ENCODE measurements at places on chromosomes 6 and 20.

DNA sequence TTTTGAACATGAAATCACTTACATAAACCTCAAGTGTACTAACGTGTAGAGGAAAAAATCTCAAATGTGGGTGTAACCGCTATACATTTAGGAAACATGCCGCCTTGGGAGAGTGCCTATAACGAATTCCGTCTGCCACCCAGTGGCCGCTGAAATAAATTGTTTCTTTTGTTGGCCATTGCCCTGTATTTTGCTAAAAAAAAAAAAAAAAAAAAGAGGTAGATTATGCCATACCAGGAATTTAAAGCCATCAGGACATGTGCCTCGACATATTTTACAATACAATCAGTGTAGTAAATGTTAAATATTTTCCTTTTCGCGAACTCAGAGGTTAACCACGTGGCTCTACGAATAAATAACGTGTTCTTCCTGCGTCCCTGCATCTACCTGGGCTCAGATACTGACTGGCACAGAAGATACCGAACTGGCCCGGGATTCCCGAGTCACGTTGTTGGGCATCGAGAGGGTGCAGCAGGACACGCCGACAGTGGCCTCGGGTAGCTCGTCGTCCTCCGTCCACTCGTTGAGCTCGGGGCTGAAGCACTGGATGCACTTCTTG, 14.3 kb downstream of the KLHL31 start:
- peak; percentile 21 for DNase-seq

DNA sequence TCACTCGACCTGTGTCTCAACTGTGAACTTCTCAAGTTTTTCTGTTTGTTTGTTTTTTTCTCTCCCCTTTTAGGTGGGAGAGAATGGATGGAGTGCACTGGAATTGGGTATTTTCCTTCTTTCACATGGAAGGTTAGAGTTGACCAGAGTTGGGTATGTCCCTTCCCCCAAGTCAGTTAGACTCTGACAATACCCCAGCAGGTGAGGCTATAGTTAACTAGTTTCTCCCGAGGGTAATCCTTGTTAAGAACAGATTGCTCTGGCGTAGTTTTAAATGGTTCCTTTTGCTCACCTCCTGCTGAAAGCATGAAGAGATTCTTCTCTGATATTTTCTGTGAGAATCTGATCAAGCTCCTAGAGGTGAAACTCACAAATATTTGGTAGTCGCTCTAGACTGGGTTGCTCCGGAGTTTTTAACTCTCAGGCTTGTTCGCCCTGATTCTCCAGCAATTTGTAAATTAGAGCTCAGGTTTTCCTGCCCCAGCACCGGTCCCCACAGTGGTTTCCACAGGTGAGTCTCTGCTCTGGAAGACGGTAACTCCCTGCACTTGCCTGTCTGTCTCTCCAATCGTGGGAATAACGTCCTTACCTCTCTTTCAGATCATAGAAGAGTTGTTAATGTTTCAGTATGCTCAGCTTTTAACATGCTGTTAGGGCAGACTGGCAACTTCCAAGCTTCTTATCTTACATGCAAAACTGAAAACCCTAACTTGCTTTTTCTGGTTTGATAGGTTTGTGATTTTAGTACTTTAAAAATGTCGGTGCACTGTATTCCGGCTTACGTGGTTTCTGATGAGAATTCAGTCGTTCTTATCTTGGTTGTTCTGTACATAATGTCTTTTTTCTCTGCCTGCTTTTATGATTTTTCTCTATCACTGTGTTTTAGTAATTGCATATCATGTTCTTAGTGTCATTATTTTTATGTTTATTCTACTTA, 111.2 kb upstream of the HIVEP1 start:
- DNase-seq: no peak

DNA sequence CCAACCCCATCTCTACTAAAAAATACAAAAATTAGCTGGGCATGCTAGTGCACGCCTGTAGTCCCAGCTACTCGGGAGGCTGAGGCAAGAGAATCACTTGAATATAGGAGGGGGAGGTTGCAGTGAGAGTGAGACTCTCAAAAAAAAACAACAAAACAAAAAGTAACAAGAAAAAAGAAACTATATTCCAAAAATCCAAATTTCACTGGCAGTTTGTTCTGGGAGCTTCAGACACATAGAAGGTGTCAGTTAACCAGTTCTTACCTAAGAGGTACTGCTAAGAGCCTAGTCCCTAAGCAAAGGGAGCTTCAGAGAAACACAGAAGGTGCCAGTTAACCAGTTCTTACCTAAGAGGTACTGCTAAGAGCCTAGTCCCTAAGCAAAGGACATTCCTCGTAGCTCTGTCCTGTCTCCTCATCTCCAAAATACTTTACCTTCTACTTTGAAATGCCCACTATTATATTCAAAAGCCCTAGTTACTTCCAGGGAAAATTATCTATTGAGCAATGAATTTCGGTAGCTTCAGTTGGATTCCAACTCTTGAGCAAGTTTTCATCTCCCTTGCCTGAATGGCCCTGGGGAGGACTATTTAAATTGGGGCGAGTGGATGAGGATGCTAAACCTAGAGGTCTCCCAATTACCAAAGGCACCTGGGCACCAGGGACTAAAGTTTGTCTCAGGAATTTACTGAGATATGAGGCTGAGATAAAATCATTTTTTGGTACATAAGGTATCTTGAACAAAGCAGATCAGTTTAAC, 41.0 kb downstream of the HFE start:
- no peak for DNase-seq

GRCh38 chr6:2361195-2361594, 115.8 kb upstream of the GMDS start:
- no peak for DNase-seq

DNA sequence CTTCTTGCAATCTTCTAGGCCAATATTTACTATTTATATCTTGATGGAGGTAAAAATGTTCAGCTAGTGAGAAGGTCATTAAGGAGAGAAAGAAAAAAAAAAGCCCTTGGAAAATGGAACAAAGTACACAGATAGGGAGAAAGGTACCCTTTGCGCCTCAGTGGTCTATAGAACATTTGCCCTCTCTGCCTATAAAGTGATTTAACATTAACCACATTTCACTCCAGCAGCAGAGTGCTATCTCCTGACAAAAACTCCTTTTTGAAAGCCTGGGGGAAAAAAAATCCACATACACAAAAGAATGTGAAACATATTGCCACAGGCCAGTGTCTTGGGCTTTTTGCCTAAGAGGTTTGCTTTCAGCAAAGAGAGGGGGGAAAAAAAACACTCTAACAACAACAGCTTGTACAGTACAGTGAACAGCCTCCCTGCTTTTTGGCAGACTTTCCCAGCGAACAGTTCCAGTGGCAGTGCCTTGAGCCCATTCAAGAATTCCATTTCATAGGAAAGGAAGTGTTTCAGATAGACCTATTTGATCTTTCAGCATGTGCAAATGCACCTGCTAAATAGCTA, 695 bp downstream of the ARHGAP18 start:
- no peak for DNase-seq

DNA sequence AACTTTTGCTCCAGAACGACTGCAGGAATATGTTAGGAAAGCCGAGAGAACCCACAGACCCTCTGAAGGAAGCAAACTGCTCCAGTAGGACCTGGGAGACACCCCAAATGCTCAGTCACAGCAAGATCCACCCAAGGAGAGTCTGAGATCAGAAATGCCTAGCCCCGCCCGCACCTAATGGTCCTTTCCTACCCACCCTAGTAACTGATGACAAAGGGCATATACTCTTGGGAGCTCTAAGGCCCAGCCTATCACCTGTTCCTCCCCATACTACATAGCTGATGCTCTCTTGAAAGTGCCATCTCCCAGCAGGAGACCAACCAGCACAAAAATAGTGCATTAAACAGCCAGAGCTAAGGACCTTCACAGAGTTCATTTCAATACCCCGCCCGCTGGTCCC, 67.6 kb downstream of the CD2AP start:
- DNase-seq: no peak

GRCh38 chr6:9482030-9482738, 932.7 kb downstream of the TFAP2A start:
- DNase-seq: no peak

- DNase-seq: no peak
Measured at GRCh38 chr6:41100871-41101287, 28.1 kb downstream of the NFYA start.

DNA sequence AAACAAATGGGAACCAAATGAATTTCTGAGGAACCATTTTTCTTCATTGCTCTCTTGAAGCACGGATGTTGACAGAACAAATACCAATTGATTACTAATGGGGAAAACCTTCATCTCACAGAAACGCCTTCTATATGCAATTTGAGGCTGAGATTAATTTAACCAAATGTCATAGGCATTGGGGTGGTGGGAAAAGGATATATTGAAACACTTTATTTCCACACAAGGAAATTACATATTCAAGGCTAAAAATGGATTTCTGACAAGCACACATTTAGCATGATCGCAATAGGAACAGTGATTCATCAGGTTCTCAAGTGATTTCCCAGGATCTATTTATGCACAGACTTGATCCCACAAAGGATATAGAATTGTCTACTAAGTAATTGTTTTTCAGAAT, 88.9 kb downstream of the COL12A1 start:
- no peak for DNase-seq

- no peak for DNase-seq
Measured at GRCh38 chr6:121800047-121800446, 364.6 kb downstream of the GJA1 start.

DNA sequence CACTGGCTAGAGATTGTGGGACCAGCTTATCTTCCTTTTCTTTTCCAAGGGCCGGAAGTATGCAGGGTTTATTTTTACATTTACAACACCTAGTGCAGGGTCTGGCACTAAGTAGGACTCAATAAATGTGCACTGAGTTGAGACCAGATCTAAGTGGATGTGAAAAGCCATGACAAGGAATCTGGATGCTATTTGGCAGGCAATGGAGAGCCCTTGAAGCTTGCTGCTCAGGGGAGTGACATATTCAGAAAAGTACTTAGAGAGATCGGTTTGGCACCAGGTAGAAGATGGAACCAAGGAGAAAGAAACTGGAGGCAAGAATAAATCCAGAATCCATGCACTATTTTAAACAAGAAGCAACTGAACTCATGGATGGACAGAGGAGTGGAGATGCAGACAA, 815.8 kb downstream of the MAFB start:
- no peak for DNase-seq

DNA sequence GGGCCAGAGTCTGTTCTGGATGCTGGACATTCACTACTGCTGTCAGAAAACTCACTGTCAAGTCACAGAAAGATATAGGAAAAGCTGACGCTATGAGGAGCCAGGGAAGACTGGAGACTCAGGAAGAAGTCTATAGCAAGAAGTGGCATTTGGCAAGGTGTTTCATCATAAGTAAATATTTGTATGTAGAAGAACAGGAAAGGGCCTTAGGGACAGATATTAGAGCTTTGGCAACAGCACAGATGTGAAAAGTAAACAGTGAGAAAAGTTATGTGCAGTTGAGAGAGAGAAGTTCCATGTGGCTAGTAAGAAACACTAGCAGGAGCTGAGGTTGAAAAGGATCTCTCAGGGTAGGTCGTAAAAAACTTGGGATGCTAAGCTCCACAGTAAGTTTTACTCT, 868.9 kb downstream of the PHF3 start:
- DNase-seq: no peak

- DNase-seq: no peak
Measured at GRCh38 chr20:32959351-32960221, 44.6 kb downstream of the SUN5 start.

DNA sequence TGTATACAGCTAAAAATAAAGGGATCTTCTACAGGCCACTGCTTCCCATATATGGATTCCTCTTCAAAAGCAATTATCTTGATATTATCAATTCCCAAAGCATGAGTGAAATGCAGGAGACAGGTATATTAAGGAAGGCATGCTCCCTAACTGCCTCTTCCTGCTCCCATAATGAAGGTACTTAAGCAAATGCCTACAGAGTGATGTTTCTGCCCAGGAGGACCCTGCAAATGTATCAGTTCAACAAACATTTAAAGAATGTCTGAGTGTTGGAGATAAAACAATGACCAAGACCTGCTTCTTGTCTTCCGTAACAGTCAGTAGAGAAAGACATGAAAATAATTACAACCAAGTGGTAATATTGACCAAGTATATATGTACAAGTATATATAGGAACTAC, 4.2 kb downstream of the UBE2J1 start:
- no peak for DNase-seq

DNA sequence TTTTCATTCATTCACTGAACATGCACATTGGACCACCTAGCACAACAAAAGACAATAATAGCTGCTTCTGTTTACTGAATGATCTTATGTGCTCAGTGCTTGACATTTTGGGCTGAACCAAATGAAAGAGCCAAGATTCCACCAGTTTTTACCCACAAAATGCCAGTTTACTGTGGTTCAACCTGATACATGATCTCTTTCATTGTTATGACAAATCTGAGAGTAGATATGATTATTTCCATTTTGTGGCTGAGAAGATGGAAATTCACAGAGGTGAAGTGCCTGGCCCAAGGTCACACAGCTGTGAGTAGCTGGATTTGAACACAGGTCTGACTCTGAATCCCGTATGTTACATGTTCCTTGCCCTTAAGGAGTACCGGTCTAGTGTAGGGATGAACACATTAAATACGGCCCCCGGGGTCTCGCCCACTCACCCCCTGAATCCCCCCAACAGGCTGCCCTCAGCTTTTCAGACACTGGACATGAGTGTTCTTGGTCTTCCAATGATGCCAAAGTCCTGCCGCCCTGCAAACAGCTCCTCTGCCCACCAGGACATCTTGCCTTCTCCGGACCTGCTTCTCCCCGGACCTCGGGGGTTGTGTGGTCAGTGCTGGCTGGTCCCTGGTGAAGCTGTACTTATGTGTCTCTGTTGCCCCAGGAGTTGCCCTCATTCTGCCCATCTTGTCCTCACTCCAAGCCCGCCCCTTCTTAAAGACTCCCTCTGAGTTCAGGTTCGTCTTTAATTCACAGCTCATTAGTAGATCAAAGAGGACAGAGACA, 58.6 kb upstream of the SLC32A1 start:
- DNase-seq: no peak

DNA sequence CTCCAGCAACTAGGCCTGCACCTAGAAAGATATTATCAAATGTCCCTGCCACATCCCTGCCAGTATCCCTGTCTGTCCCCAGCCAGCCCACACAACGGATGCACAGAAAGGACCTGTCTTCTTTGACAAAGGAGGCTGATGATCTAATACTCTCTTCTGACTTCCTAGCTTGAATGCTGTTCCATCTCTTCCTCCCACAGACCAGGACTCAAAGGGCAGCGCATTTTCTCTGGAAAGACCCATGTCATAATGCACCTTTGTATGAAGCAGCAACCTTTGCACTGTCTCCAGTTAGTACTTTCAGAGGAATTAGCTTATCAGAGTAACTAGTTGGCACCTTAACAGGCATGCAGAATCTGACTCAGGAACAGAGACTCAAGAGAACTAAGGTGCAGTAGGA, 53.3 kb upstream of the TAF8 start:
- no peak for DNase-seq

DNA sequence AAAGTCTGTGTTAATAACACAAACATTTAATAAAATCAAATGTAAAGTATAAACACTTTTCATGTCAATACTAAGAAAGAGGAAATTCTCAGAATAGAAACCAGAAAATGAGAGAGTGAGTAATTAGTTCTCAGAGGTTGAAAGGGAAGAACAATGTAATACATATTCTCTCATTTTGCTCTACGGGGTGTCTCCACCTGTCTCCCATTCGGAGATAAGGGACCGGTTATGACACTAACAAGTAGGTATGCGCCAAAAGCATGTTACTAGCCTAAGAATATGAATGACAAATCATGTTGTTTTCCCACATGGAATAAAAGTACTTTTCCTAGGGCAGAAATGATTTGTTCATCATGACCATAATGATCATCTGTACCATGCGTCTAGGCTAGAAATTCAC, 35.6 kb upstream of the PRELID3B start:
- no peak for DNase-seq

- DNase-seq: peak; percentile 57
Measured at GRCh38 chr6:36139991-36140710, 9.8 kb downstream of the MAPK13 start.

GRCh38 chr6:21633511-21634109, 40.1 kb downstream of the SOX4 start:
- no peak for DNase-seq
